ENCODE measurements at places on chromosomes 4 and X.

- no peak for DNase-seq
Measured at GRCh38 chrX:18825375-18825774, 117.9 kb downstream of the PPEF1 start.

GRCh38 chrX:132956421-132957210, 1.8 kb downstream of the HS6ST2 start:
- DNase-seq, result no peak

GRCh38 chr4:31160146-31160545, 440.0 kb downstream of the PCDH7 start:
- DNase-seq, result no peak

DNA sequence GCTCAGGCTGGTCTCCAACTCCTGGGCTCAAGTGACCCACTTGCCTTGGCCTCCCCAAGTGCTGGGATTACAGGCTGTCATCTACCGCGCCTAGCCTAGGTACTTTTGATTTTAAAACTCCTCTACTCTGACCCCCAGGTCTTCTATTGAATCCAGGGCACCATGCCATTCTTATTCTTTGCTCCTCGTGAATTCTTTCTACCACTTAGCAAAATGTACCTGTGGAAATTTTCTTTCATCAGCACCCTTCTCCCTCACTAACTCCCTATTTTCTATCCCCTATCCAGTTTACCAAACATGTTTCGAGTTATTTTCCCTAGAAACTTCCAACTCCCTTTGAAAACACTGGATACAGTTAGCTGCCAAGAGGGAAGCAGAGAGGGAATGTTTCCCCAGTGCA, 60.0 kb upstream of the RAPGEF2 start:
- no peak for DNase-seq

GRCh38 chrX:20285511-20285910, 18.8 kb upstream of the RPS6KA3 start:
- no peak for DNase-seq

- DNase-seq, result no peak
Measured at GRCh38 chrX:136794080-136794479, 13.3 kb upstream of the ARHGEF6 start.

- DNase-seq, result no peak
Measured at GRCh38 chr4:71377561-71377960, 38.7 kb downstream of the SLC4A4 start.

GRCh38 chrX:30141966-30142365, 73.4 kb upstream of the MAGEB2 start:
- DNase-seq, result peak; percentile 1

- DNase-seq, result no peak
Measured at GRCh38 chrX:33465137-33465536, 253.8 kb upstream of the DMD start.

GRCh38 chrX:15853586-15854079, 980 bp downstream of the AP1S2 start:
- no peak for DNase-seq

- DNase-seq, result no peak
Measured at GRCh38 chr4:74095482-74095881, 3.5 kb downstream of the CXCL2 start.

GRCh38 chr4:110415041-110415440, 60.9 kb upstream of the ENPEP start:
- no peak for DNase-seq

DNA sequence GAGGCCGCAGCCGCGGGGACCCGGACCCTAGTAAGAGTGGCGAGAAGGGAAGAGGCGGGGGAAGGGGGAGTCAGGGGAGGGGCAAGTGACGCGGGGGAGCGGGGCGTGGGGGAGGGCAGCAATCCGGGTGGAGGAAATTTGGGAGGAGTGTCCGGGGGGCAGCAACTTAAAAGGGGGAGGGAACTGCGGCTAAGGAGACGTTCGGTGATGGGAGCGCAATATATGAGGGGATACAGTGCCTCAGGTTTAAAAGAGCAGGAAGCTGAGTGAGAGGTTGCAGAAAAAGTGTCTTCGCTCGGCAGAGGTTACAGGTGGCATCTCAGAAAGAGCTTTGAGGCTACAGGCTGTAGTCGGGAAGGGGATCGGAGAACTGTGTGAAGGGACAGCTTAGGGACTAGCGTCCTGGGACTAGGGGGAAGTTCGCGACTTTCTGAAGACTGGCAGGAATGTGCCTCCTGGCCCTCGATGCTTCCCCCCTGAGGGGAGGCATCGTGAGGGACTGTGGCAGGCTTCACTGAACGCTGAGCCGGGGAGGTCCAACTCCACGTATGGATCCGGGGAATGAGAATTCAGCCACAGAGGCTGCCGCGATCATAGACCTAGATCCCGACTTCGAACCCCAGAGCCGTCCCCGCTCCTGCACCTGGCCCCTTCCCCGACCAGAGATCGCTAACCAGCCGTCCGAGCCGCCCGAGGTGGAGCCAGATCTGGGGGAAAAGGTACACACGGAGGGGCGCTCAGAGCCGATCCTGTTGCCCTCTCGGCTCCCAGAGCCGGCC, 519 bp downstream of the FOXO4 start:
- DNase-seq, result peak; percentile 25

DNA sequence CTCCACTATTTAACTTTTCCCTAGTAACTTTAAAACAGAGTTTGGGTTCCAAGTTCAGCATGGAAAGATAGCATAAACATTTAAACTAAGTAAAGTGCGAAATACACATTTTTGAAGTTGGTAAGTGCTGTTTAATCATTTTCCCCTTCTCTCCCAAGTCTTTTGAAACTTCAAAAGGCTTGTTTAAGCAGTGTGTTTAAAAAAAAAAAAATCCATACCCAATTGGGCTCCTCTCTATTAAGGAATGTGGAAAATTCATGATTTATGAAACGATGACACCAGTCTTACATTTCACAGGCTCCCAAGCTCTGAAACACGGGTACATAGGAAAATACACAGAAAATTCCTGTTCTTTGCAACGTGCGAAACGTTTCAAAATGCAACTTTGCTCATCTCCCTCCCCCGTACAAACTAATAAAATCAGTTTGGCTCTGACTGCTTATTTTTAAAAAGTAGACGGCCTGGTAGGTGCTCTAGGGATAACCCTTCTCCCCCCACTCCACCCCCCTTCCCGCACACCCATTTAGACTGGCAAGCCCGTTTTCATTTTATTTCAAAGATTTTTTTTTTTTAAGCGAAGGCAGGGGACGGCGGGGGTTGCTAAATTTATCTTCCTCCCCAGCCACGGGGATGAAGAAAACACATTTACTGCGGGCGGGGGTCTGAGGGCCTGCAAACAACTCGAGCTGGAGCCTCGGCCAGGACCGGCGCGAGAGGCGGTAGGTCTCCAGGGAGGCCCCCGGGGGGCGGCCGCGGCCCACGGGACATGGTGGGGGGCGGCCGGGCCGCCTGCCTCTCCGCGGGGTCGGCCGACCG, 786 bp upstream of the ZFX start:
- peak; percentile 4 for DNase-seq

- DNase-seq, result no peak
Measured at GRCh38 chr4:182724414-182724813, 192.8 kb downstream of the DCTD start.

DNA sequence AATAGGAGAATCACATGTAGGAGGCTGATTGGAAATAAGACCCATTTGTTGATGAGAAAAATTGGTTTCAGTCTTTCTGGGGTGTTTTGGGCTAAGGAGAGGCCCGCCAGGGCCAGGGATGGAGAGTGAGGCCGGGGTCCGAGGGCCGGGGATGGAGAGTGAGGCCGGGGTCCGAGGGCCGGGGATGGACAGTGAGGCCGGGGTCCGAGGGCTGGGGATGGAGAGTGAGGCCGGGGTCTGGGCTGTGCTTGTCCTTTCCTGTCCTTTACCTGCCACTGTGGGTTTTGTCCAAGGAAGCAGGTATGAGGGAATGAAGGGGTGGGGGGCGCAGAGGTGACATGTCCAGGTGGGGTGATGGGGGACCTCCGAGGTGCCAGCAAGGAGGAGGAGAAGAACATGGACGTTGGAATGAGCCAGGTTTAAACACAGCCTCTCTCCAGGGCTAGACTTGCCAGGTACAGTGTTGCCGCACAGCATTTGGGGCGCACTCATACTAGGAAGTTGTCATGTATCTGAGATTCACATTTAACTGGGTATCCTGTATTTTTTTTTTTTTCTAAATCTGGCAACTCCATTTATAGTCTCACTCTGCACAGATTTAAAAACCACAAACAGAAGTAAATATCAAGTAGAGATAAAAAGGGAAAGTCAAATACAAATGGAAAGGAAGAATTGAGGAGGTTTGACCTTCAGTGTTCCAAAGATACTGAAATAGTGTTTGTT, 8.8 kb downstream of the RGS12 start:
- DNase-seq, result no peak

- DNase-seq, result peak; percentile 67
Measured at GRCh38 chr4:46931981-46932380, 22.9 kb upstream of the COX7B2 start.

- no peak for DNase-seq
Measured at GRCh38 chr4:182145334-182145905, 97.8 kb upstream of the TENM3 start.

DNA sequence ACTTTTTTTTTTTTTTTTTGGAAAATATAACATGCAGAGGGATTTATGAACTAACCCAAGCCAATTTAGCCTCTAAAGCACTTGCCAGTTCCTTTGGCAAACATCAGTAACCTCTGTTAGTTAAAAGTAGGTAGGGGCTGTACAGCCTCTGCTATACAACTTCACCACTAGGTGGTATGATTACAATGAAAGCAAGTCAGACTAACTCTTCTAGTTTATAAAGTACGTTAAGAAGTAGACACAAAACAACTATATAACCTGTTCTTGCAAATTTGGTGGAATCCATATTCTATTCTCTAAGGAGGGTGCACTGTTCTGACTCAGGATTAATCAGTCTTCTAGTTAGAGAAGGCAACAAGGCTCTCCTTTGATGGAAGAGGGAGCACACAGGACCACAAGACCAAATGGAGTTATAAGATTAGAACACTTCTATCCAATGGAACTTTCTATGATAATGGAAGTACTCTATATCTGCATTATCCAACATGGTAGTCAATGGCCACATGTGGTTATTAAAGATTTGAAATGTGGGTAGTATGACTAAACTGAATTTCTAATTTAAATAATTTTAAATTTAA, 12.8 kb downstream of the AIMP1 start:
- peak; percentile 10 for DNase-seq

GRCh38 chrX:17744896-17745523, 7.7 kb downstream of the SCML1 start:
- no peak for DNase-seq

- DNase-seq, result no peak
Measured at GRCh38 chr4:74983253-74983635, 50.3 kb downstream of the PARM1 start.

- peak; percentile 55 for DNase-seq
Measured at GRCh38 chr4:130563185-130563888, 1467.4 kb downstream of the C4orf33 start.

- no peak for DNase-seq
Measured at GRCh38 chrX:30751497-30751896, 98.3 kb downstream of the GK start.

DNA sequence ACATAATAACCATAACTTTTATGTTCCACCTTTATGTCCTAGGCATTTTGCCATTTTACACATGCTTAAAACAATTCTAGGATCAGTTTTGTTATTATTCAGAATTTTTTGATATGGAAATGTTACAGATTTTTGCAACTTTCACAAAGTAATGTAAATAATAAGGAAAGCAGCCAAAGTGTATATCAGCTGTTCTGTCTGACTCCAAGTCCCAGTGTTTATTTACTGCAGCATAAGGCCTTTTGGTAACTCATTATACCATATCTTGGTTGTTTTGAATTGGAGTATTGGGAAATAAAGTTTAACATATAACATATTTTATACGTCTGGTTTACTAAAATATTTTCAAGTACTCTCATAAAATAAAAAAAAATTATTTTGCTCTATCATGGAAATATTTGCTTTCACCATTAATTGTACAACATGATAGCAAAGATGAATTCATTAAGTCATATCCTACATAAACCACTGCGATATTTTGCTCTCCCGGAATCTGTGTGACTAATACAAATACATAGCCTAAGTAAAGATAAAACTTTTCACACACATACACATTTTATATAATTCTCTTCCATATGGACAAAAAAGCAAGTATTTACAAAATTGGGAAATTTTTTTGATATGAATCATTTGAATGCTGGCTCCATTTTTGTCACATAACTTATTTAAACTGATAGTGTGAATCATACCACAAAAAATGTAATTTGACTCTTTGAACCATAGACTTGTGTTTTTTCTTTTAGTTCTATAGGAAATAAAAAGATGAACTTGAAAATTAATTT, 399.0 kb downstream of the PABPC4L start:
- DNase-seq, result no peak

GRCh38 chrX:24014388-24015018, 12.5 kb downstream of the KLHL15 start:
- DNase-seq, result no peak

DNA sequence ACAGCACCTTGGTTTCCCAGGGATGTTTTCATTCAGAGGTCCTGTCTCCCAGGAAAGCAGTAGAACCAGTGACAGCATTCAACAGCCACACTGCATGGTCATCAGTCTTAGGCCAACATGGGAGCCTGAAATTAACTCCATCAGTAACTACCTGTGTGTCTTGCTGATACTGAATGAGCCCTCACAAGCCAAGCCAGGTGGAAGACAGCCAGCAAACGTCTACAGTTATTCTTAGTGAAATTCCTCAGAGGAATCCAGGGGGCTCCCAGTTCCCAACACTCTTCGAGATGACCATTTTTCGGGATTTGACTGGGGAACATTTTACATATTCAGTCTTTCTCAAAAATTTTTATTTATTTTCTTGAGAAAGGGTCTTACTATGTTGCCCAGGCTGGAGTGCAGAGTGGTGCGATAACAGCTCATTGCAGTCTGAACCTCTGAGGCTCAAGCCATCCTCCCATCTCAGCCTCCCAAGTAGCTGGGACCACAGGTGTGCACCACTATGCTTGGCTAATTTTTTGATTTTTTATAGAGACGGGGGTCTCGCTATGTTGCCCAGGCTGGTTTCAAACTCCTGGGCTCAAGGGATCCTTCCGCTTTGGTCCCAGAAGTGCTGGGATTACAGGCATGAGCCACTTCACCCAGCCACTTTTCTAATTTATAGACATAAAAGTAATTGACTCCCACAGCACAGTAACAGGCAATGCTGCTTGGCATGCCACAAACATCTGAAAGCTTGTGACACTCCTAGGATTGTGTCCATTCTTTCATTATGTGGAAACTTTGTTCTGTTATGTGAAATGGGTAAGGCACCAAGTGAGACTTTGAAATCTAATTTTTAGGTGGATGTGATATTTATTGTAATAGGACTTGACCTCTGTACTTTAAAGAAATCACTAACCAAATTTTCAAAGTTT, 116.9 kb downstream of the SOWAHB start:
- no peak for DNase-seq

GRCh38 chr4:98822144-98822543, 106.8 kb downstream of the EIF4E start:
- DNase-seq, result no peak
